ENCODE measurements at places on chromosomes 3 and 15. TPM values are rescaled to one million over a fixed set of nuclear protein-coding genes. Genes with fewer than 3 reads are reported as not detected.
A peak's percentile ranks its signal among the peaks of the same experiment; 100 is the strongest.

The LRRN1 gene
- not detected for polyA plus RNA-seq

The KNG1 gene
- polyA plus RNA-seq = not detected

The ZBED2 gene
- 1.4 TPM for polyA plus RNA-seq

The MYLK gene
- polyA plus RNA-seq = 0.18 TPM

GRCh38 chr3:194387926-194388418, 11.1 kb downstream of the GP5 start:
- DNase-seq = no peak

- DNase-seq = no peak
These were observed 9.7 kb downstream of the NEIL1 start for GRCh38 chr15:75356517-75356916.

- DNase-seq = no peak
These were observed 72.1 kb upstream of the ATP2B2 start for GRCh38 chr3:10577486-10577885.

DNA sequence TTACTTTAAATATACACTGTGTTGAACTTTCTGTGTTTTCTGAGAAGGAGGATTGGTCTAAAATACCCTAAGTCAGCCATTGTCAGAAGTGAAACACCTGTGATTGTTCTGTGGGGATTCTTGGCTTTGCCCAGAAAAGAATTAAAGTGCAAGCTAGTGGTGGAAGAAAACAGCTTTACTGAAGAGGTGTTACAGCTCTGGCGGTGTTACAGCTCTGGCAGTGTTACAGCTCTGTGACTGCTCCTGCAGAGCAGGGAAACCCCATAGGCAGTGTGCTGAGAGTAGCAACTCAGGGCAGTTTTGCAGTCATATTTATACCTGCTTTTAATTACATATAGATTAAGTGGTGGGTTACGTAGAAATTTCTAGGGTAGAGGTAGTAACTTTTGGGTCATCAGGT, 66.6 kb downstream of the C3orf20 start:
- no peak for DNase-seq

DNA sequence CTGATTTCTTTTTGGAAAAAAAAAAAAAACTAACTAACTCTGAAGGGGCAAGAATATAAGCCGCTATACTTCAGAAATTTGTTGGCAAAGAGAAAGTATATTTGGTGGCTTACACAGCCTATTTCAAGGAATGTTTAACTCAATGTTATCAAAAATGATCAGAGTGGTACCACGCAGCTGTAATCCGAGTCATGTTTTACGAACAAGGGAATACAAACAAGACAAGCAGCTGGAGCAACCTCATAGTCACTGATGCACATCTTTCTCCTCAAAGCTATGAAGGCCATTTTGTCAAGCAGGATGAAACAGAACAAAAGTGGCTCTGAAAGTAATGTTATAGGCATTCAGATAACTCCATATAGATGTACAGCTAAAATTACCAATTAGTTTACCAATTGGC, 81.2 kb downstream of the SCAPER start:
- DNase-seq = no peak

DNA sequence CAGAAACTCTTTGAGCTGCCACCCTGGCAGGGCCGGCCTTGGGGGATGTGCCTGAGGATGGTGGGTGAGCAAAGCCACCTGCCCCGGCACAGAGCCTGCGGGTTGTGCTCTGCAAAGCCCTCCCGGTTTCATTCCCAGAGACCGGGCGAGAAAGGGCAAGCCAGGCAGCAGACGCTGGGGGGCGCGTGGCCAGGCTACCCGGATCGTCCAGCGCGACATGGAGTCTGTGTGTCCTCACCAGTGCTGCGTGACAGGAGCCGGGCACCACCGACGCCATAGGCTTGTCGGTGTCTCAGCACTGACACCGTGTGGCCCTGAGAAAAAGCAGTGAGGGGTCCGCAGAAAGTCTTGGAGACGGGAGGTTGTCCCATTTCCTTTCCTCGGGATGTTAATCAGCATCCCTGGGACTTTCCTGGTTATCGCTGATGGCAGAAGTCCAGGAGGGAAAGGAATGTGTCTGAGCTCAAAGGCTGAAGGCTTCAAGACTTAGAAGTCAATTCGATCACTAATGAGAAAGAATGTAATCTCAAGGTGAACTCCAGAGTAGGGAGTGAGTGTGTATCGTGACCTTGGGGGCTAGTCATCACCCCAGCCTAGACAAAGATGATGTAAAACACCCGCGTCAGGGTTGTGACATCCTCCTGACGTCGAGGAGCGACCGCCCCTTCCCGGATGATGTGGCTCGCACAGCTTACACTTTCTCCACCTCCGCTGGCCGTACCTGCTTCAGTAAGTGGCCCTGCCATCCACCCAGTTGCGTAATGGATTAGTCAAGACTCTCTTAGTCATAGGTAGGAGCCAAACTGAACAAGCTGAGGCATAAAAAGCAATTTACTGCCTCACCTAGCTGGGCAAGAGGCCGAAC, 36.3 kb upstream of the PLA2G4E start:
- DNase-seq = peak; percentile 58

DNA sequence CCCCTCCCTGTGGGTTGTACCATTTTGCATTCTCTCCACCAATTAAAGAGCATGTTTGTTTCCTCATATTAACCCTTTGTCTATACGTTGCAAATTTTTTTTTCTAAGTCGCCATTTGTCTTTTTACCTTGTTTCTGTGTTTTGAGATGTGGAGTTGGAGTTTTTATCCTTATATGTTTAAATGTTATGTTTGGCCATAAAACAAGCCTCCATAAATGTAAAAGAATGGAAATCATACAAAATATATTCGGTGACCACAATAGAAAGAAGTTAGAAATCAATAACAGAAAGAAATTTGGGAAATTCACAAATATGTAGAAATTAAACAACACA, 29.2 kb downstream of the LRRK1 start:
- DNase-seq = no peak

DNA sequence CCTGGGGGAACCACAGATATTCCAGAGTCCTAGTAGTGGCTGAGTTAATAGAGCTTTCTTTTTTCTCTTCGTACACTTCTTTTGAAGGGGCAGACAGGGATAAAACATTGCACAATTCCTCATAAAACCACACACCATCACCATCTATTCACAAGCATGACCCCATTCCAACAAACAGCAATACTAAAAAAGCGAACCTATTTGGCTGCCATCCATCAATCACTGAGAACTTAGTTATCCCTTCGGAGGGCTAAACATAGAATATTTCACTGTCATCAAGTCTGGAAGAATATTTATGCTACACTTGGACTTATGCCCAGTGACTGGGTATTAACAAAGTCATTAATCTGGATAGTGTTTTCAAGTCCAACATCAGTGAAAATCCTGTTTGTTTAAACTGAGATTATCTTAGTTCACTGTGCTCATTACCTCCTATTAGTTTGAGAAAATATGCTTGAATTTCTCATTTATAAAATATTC, 80.3 kb upstream of the PRTG start:
- no peak for DNase-seq

- no peak for DNase-seq
These were observed 513.9 kb downstream of the TBL1XR1 start for GRCh38 chr3:176683382-176683781.

- no peak for DNase-seq
These were observed 53.0 kb downstream of the ECT2 start for GRCh38 chr3:172803489-172803888.

- DNase-seq = no peak
These were observed 5.5 kb downstream of the UBE3A start for GRCh38 chr15:25433118-25433865.

- no peak for DNase-seq
These were observed 5.6 kb downstream of the CTXND1 start for GRCh38 chr15:80246425-80246894.

DNA sequence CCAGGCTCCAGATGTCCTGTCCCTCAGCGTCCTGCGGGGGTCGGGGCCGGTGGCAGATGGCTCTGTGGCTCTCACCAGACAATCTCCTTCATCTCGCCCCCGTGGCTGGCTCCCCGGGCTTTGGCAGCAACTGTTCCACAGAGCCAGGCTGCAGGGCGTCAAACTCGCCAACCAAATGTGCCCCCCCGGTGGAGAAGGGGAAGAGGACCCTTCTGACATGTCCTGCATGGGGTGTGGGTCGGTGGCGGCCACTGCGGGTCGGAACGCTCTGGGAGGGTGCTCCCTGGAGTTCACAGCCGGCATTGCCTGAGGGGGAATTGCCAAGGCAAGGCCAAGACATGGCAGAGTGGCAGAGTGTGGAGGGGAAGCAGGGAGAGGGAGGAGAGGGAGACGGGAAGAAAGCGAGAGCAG, 36.0 kb downstream of the BDH1 start:
- no peak for DNase-seq

DNA sequence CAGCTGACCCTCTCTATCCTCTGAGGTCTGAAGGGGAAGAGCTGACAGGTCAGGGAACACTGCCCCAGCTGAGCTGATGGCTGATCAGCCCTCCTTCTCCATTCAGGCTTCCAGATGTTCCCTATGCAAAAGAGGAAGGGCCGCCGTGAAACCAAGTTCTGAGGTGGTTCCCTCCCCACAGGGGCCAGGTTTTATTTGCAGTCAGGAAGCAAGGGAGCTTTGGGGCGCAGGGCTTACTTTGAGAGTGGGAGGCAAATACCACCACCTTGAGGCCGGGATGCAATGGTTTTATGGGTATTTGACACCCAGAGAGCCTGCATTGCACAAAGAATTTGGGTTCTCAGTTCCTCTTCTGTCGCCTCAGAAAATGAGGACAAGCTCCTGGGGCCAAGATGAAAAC, 186.9 kb downstream of the ARRDC4 start:
- DNase-seq = no peak

DNA sequence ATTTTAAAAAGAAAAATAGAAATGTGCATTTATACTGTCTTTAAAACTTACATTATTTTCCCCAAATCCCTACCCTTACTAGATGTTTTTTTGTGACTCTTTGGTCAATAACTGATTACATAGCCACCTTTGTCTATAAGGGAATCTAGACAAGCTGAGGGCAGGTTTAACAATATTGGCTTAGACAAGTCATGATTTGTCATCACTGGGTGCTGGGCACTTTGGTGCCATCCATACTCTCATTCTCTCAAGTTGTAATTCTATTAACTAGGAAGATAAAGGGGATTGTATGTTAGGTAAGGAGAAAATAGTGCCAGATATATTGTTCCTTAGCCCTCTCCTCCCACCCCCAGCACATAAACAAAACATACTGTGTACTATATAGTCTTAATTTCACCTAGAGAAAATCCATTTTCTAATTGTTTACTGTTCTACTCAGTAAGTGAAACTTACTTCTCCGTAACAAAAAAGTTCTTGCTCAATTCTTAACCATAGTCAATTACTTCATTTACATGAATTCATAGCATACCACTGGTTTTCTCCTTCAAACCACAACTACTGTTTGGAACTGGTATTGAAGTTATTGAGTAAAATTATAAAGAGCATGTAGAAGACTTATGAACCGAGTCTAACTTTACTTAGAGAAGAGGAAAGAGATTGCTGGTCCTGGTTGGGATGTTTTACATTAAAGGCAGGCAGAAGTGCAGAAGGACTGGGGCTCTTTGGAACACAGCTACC, 877.1 kb downstream of the PDCD6IP start:
- no peak for DNase-seq

DNA sequence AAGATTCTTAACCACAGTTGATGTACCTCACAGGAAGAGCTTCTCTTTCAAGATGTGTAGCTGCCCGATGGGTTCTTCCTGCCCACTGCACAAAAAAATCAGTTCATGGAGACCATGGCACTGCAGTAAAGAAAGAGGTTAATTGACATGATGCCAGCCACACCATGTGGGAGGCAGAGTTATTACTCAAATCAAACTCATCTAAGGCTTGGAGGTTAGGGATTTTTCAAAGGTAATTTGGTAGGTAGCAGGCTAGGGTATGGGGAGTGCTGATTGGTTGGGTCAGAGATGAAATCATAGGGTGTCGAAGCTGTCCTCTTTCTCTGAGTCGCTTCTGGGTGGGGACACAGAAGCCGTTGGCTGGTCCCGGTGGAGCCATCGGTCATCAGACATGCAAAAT, 57.4 kb upstream of the BDH1 start:
- DNase-seq = peak; percentile 77

DNA sequence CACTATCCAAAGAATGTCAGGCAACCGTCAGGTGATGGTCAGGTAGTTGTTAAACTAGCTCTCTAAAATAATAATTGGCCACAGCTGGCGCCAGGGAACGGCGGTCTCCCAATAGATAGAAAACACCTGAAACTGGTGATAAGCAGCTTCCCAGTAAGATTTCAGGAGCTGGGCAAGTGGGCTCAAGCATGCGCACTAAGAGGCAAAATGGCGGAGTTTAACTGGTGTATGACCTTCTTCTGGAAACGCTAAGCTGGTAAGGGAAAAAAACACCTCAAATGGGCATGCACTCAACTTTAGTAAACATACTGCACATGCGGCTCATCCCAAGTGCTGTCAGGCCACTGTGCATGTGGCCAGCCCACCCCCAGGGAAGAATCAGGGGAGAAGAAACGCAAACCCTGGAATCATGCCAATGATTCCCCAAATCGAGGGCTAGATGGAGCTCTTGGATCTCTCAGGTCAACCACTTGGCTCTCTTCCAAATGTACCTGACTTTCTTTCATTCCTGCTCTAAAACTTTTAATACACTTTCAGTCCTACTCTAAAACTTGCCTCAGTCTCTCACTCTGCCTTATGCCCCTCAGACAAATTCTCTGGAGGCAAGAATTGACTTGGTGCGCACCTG, 195.0 kb downstream of the ZNF621 start:
- no peak for DNase-seq

GRCh38 chr3:61729038-61729634, 167.8 kb downstream of the PTPRG start:
- no peak for DNase-seq

GRCh38 chr3:71758091-71758490, 4.4 kb downstream of the GPR27 start:
- DNase-seq = no peak

GRCh38 chr15:58627046-58627445, 122.5 kb downstream of the ADAM10 start:
- DNase-seq = peak; percentile 9

DNA sequence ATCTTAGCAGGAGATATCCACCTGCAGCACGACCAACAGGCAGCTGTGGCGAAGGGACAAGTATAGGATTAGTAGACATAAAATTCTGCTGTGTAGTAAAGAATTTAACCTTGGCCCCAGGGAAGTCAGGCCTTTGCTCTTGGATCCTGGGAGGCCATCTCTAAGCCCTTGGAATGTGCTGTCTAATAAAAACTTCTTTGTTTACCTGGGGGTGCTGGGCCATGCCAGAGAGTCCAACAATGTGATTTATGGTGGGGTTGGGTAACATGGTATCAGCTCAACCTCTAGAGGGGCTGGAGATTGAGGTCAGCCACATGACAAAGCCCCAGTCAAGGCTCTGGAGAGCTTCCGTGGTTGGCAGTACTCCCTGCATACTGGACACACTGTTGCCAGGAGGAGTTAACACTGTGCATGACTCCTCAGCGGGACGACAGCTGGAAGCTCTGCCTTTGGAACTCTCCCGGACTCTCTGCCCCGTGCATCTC, 52.4 kb downstream of the HEG1 start:
- DNase-seq = no peak
